Vein endothelial cell (primary cell): ENCODE measurements at places on chromosomes 13 and 19. TPM values are rescaled to one million over a fixed set of nuclear protein-coding genes. Genes with fewer than 3 reads are reported as not detected.

SIGLEC7 gene
- total RNA-seq, result not detected in 2 replicates

ZNF302 gene
- total RNA-seq, result 13.1 and 16.4 TPM in 2 replicates

ZNF667 gene
- 2.6 and 3.6 TPM in 2 replicates for total RNA-seq

C2CD4C gene
- 0.67 and 1.3 TPM in 2 replicates for total RNA-seq

PCDH20 gene
- not detected in 2 replicates for total RNA-seq

MAP1S gene
- 54.5 and 65.0 TPM in 2 replicates for total RNA-seq

CAPN12 gene
- not detected in 2 replicates for total RNA-seq

SEMA6B gene
- 236 and 245 TPM in 2 replicates for total RNA-seq

IL4I1 gene
- total RNA-seq, result 2.6 and 6.2 TPM in 2 replicates

PEAK3 gene
- not detected in 2 replicates for total RNA-seq

UBAC2 gene
- 30.7 and 40.2 TPM in 2 replicates for total RNA-seq

CCDC8 gene
- under 0.01 and 0.29 TPM in 2 replicates for total RNA-seq

ESD gene
- 96.4 and 96.9 TPM in 2 replicates for total RNA-seq

ZNF836 gene
- 4.9 and 6.8 TPM in 2 replicates for total RNA-seq

SLITRK6 gene
- total RNA-seq, result not detected in 2 replicates

ZNF554 gene
- total RNA-seq, result 2.0 and 4.2 TPM in 2 replicates

ARMC6 gene
- total RNA-seq, result 46.2 and 48.7 TPM in 2 replicates

PLIN4 gene
- total RNA-seq, result under 0.01 TPM in 2 replicates

PRTN3 gene
- not detected in 2 replicates for total RNA-seq

CYP4F8 gene
- not detected in 2 replicates for total RNA-seq

WASF3 gene
- total RNA-seq, result 26.2 and 26.8 TPM in 2 replicates

MEIS3 gene
- 0.29 TPM in 1 of 2 replicates, not detected in the other for total RNA-seq

LSR gene
- 0.29 and 0.65 TPM in 2 replicates for total RNA-seq

SLC27A1 gene
- 8.6 and 21.9 TPM in 2 replicates for total RNA-seq

LGALS7B gene
- not detected in 2 replicates for total RNA-seq

CKM gene
- not detected in 2 replicates for total RNA-seq

IGFL3 gene
- not detected in 2 replicates for total RNA-seq

SELENOV gene
- not detected in 2 replicates for total RNA-seq

ZNF565 gene
- 3.9 and 4.7 TPM in 2 replicates for total RNA-seq

OSCAR gene
- 0.19 TPM in 1 of 2 replicates, not detected in the other for total RNA-seq

CD70 gene
- total RNA-seq, result not detected in 2 replicates

ZNF850 gene
- 4.9 and 6.5 TPM in 2 replicates for total RNA-seq

FXYD7 gene
- not detected in 2 replicates for total RNA-seq

PODNL1 gene
- total RNA-seq, result under 0.01 and 0.19 TPM in 2 replicates

LTBP4 gene
- total RNA-seq, result 5.3 and 33.6 TPM in 2 replicates

MIPEP gene
- total RNA-seq, result 11.1 and 17.0 TPM in 2 replicates

ZNF274 gene
- 20.3 and 23.2 TPM in 2 replicates for total RNA-seq

SULT2A1 gene
- total RNA-seq, result not detected in 2 replicates
